ENCODE measurements at places on chromosomes 3 and 15.

GRCh38 chr3:150260398-150260710 is 147.7 kb upstream of the TSC22D2 start:
- no peak for DNase-seq

- no peak for DNase-seq
These were observed 53.4 kb downstream of the PSMD6 start for GRCh38 chr3:63969876-63970275.

- no peak for DNase-seq
These were observed 742.3 kb upstream of the CBLB start for GRCh38 chr3:106611116-106611515.

GRCh38 chr15:96344060-96344705 is 13.7 kb downstream of the NR2F2 start:
- no peak for DNase-seq
